ENCODE measurements at places on chromosomes 6 and 20.

DNA sequence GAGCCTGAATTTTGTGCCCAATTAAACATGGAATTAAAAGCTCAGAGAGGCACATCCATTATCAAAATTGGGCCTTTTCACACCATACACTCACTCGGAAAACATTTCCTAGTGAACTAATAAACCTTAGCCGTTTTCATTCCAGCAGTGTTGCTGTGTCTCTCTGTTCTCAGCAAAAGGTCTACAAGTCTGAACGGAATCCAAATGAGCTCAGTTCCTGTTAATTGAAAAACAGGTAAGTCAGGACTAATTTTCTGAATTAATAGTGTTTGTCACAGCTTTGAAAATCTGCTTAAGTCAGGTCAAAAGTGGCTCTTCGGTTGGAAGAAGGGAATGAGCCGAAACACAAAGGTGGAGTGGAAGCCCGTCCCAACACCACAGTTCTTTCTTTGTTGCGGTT lies 163.3 kb upstream of the RALGAPA2 start:
- DNase-seq, result no peak

DNA sequence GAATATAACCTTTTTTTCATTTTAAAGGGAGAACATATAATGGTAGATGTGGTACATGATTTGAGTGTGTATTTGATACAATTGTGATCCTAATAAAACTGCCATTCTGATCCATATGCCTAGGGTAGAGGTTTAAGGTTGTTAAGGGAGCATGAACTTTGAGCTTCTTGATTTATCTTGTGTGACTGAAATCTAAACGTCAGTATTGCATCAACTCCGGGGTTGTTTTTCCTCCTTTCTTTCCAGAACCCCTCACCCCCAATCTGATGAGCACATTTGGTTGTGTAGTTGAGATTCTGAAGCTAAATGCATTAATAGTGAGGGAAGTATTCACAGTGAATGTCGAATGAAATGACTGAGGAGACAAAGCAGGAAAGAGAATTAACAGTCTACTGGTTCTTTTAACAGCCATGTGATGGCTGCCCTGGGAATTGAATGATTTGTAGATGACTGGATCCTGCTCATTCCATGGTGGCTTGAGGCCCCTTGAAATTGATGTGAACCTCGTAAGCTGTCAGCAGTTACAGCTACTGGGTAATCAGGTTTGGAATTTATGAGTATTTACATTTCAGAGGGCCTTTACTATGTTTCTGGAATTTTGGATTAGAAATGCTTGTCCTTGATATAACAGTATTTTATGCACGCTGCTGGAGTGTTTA lies 44.8 kb downstream of the FARS2 start:
- no peak for DNase-seq

- no peak for DNase-seq
Observed at GRCh38 chr6:136783495-136784270, 8.6 kb downstream of the MAP3K5 start.

GRCh38 chr6:83057705-83058321 lies 7.8 kb downstream of the UBE3D start:
- peak; percentile 77 for DNase-seq

GRCh38 chr20:1033751-1034414 lies 31.8 kb upstream of the RSPO4 start:
- no peak for DNase-seq

- no peak for DNase-seq
Observed at GRCh38 chr6:30196376-30196775, 16.8 kb downstream of the TRIM26 start.

- DNase-seq, result peak; percentile 22
Observed at GRCh38 chr6:28897369-28897745, 26.4 kb downstream of the TRIM27 start.

DNA sequence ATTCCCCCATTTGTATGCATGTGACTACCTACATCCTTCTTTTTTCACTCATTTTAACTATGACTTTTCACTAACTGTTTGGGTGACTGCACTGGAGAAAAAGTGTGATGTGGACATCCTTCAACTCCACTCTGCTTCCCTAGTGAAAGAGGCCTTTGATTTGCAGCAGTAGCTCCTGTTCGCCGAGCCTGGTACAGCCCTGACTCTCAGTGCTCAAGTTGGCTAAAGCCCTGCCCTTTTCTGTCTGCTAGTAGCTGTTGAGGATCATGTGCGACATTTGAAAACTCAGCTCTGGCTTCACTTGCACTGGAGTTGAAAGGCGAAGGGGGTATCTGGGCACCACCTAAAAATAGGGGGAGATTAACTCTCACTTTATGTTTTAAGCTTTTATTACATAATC lies 42.1 kb downstream of the DAAM2 start:
- no peak for DNase-seq

GRCh38 chr6:7642791-7643190 lies 52.8 kb downstream of the SNRNP48 start:
- no peak for DNase-seq

- DNase-seq, result no peak
Observed at GRCh38 chr6:120056085-120056484, 706.5 kb upstream of the MAN1A1 start.

GRCh38 chr20:1951436-1952115 lies 42.3 kb downstream of the PDYN start:
- no peak for DNase-seq

DNA sequence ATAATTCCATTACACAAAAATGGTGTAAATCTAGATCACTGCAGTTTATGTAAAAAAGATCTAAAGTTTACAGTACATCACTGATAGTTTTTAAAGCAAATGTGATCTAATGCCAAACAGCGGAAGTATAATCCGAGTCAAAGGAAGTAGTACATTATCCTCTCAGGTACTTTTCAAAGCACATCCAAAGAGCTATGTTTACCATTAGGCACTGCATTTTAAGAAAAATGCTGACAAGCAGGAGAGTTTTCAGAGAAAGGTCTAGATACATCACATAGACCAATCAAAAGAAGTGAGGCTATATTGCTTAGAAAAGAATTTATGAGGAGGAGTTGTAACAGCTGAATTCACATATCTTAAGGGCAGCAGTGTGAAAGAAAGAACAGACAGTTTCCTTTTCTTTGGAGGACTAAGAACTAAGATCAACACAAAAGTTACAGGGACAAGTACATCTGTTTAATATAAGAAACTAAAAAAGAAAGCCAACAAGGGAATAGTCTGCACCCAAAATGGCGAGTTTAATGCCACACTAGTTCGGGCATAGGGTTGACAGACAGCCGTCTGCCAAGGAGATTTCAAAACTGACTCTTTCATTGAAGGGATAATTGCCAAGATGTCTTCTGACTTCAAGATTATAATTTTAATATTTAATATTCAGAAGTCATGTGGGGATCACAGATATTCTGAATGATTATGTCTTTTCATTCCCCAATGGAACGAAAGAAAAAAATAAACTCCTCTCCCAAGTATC lies 1.4 kb downstream of the ZNF184 start:
- DNase-seq, result peak; percentile 41

DNA sequence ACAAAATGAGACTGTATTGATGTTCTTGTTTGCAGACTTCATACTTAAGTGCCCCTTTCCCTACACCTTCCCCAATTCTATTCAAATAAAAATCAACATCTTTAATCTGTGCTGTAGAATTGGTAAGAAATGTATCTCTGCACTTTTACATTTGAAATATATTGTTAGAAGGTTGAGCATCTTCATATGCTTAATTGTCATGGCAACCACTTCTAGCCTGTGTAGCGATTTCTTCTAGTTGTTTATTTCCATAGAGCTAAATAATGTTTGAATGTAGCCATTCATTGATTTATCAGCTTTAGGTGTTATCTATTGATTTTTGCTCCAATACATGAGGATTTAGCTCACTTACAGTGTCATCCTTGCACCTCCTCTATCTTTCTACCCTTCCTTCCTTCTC lies 37.7 kb upstream of the ZNFX1 start:
- DNase-seq, result no peak

DNA sequence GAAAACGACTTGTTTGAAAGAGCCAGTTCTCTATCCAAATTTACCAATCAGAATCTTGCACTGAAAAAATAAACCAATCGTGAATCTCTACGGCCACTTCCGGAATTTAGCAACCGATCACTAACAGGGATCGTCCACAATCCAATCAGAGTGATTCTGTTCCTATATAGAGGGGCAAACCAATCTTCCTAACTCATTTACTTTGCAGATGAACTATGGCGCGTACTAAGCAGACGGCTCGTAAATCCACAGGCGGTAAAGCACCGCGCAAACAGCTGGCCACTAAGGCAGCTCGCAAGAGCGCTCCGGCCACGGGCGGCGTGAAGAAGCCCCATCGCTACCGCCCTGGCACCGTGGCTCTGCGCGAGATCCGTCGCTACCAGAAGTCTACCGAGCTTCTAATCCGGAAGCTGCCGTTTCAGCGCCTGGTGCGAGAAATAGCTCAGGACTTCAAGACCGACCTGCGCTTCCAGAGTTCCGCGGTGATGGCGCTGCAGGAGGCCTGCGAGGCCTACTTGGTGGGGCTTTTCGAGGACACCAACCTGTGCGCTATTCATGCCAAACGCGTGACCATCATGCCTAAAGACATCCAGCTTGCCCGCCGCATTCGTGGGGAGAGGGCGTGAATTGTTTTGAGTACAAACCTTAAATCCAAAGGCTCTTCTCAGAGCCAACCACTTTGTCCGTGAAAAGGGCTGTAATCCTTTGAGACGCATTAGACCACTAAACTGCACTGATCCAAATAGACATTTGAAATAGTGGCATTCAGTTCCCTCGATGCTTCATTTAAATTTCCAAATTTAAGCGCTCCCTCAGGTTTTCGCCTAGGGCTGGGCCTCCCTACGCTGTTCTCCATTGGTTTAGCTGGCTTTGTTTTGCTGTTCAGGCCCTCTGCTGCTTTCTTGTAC lies 138.0 kb downstream of the HFE start:
- DNase-seq, result peak; percentile 93

- DNase-seq, result no peak
Observed at GRCh38 chr20:64025101-64025825, 10.7 kb upstream of the C20orf204 start.

- DNase-seq, result no peak
Observed at GRCh38 chr20:21175433-21175832, 49.6 kb downstream of the KIZ start.

- no peak for DNase-seq
Observed at GRCh38 chr6:111803804-111804203, 69.4 kb downstream of the FYN start.

GRCh38 chr6:159959976-159960384 lies 8.9 kb upstream of the IGF2R start:
- peak; percentile 46 for DNase-seq

GRCh38 chr20:62252342-62252966 lies 14.1 kb downstream of the OSBPL2 start:
- DNase-seq, result no peak

- no peak for DNase-seq
Observed at GRCh38 chr6:32070814-32071543, 32.8 kb downstream of the CYP21A2 start.

Data from adipocyte (in vitro differentiated cells).